Karpas-422 (cell line): ENCODE measurements at places on chromosomes 11 and 22. TPM values are rescaled to one million over a fixed set of nuclear protein-coding genes. Genes with fewer than 3 reads are reported as not detected.

Gene HMBS
- total RNA-seq: 7.5 and 12.7 TPM in 2 replicates

Gene NXPE2
- total RNA-seq: not detected in 2 replicates

Gene SNX32
- not detected in 2 replicates for total RNA-seq

Gene OR4A16
- not detected in 2 replicates for total RNA-seq

Gene APOL5
- total RNA-seq: not detected in 2 replicates

Gene GRAMD1B
- total RNA-seq: 59.9 and 79.0 TPM in 2 replicates

Gene C11orf87
- not detected in 2 replicates for total RNA-seq

Gene MUC6
- total RNA-seq: not detected in 2 replicates

Gene C11orf91
- not detected in 2 replicates for total RNA-seq

Gene C11orf97
- not detected in 2 replicates for total RNA-seq

Gene SCGB2A2
- total RNA-seq: not detected in 2 replicates

Gene TMA7B
- total RNA-seq: not detected in 2 replicates

Gene PANX2
- total RNA-seq: not detected in 2 replicates

Gene APOBEC3F
- 0.93 and 2.6 TPM in 2 replicates for total RNA-seq

Gene BDNF
- 0.04 TPM in 1 of 2 replicates, not detected in the other for total RNA-seq

Gene SUSD2
- 0.14 and 0.26 TPM in 2 replicates for total RNA-seq

Gene KMT5B
- total RNA-seq: 20.9 and 21.2 TPM in 2 replicates

Gene CBLIF
- not detected in 2 replicates for total RNA-seq

Gene BRD1
- total RNA-seq: 16.0 and 27.3 TPM in 2 replicates

Gene MOGAT2
- not detected in 2 replicates for total RNA-seq

Gene VPREB3
- 321 and 642 TPM in 2 replicates for total RNA-seq

Gene OR51E1
- not detected in 2 replicates for total RNA-seq

Gene WT1
- 0.52 and 0.69 TPM in 2 replicates for total RNA-seq

Gene PNPLA3
- not detected in 2 replicates for total RNA-seq

Gene FAM180B
- total RNA-seq: not detected in 2 replicates

Gene APOA1
- not detected in 2 replicates for total RNA-seq

Gene XKR3
- not detected in 2 replicates for total RNA-seq

Gene CLTCL1
- total RNA-seq: 5.0 and 12.9 TPM in 2 replicates

Gene VSIG2
- total RNA-seq: not detected in 2 replicates

Gene AIFM3
- total RNA-seq: 0.40 TPM in 1 of 2 replicates, not detected in the other

Gene SYCE3
- total RNA-seq: not detected in 2 replicates
